Neural progenitor cell (in vitro differentiated cells): ENCODE measurements at places on chromosomes 11 and 22. TPM values are rescaled to one million over a fixed set of nuclear protein-coding genes. Genes with fewer than 3 reads are reported as not detected.
A peak's percentile ranks its signal among the peaks of the same experiment; 100 is the strongest.

The TMEM191B gene
- 0.46 TPM in 1 of 2 replicates, not detected in the other for total RNA-seq

The APOA5 gene
- total RNA-seq, result 0.25 TPM in 1 of 2 replicates, not detected in the other

The PNPLA3 gene
- 4.8 and 9.0 TPM in 2 replicates for total RNA-seq

The ROBO4 gene
- total RNA-seq, result not detected in 2 replicates

The OR52E8 gene
- 0.46 TPM in 1 of 2 replicates, not detected in the other for total RNA-seq

The OR2AG2 gene
- 0.25 and 0.36 TPM in 2 replicates for total RNA-seq

The ADM gene
- 3.8 and 8.5 TPM in 2 replicates for total RNA-seq

- H3K27ac ChIP-seq, result peak overlapping the region; percentile 95
- DNase-seq, result peak; percentile 7
- peaks cover 45% of the 10 kb centered on the region for H3K4me1 ChIP-seq
- H3K27me3 ChIP-seq, result no peaks in the 10 kb centered on the region
- peak overlapping the region; percentile 31 for H3K4me3 ChIP-seq
Measured at GRCh38 chr11:8671651-8672062, 10.8 kb downstream of the TRIM66 start.

- no peak overlapping the region for H3K4me3 ChIP-seq
- no peak overlapping the region for H3K27ac ChIP-seq
- H3K27me3 ChIP-seq, result no peaks in the 10 kb centered on the region
- no peaks in the 10 kb centered on the region for H3K4me1 ChIP-seq
- H3K36me3 ChIP-seq, result no peaks in the 10 kb centered on the region
Measured at GRCh38 chr11:2663915-2664314, 35.9 kb downstream of the KCNQ1OT1 start.

DNA sequence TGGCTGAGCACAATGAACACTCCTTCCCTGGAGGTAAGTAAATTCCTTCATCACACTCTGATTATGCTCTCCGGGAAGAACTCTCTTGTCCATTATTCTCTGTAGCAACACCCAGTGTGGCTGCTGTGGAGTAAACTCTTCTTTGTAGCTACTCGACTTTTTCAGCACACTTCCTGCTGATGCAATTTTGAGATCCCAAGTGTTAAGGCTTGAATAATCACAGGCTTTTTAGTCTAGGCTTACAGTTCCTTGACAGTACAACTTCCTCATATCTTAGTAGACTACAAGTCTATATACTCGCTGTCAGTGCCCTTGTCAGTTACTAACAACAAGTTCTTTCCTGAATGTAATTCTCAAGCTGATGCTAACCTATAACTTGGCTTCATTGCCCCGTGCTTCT is 301.8 kb upstream of the API5 start:
- DNase-seq, result no peak
- no peaks in the 10 kb centered on the region for H3K4me1 ChIP-seq
- H3K27me3 ChIP-seq, result no peaks in the 10 kb centered on the region
- H3K27ac ChIP-seq, result no peak overlapping the region

GRCh38 chr22:37133304-37134018 is 16.3 kb downstream of the IL2RB start:
- no peak overlapping the region for H3K4me3 ChIP-seq
- no peaks in the 10 kb centered on the region for H3K4me1 ChIP-seq
- H3K27ac ChIP-seq, result no peak overlapping the region
- H3K27me3 ChIP-seq, result no peaks in the 10 kb centered on the region
- no peak for DNase-seq

DNA sequence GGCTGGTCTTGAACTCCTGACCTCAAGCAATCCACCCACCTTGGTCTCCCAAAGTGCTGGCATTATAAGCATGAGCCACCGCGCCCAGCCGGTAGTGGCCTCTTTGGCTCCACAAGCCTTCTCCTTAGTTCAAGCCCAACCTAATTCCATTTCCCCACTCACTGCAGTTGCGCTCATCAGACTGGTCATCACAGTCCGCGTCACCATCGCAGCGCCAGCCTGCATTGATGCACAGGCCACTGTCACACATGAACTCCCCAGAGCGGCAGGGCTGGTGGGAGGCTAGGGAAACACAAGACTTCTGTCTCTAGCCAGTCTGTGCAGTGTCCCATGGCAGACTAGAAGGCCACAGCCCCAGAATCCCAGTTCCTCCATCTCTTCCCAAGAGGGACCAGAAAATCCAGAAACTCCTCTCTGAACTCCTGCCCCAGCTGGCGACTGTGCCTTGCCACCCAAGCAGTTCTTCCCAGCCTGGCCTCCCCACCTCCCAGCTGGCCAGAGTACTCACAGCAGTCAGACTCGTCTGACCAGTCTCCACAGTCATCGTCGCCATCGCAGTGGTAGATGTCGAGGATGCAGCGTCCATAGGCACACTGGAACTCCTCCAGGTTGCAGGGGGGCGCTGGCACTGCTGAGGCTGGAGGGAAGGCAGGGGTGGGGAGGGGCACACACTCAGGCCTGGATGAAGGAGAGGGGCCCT is 19.8 kb downstream of the LRP4 start:
- H3K4me1 ChIP-seq, result peaks cover under 1% of the 10 kb centered on the region
- no peak overlapping the region for H3K27ac ChIP-seq
- DNase-seq, result no peak
- no peaks in the 10 kb centered on the region for H3K27me3 ChIP-seq
- H3K4me3 ChIP-seq, result no peak overlapping the region

- H3K4me3 ChIP-seq, result no peak overlapping the region
- no peaks in the 10 kb centered on the region for H3K36me3 ChIP-seq
- DNase-seq, result no peak
- H3K27me3 ChIP-seq, result no peaks in the 10 kb centered on the region
- H3K4me1 ChIP-seq, result no peaks in the 10 kb centered on the region
Measured at GRCh38 chr11:15817001-15817400, 539.3 kb downstream of the SOX6 start.

DNA sequence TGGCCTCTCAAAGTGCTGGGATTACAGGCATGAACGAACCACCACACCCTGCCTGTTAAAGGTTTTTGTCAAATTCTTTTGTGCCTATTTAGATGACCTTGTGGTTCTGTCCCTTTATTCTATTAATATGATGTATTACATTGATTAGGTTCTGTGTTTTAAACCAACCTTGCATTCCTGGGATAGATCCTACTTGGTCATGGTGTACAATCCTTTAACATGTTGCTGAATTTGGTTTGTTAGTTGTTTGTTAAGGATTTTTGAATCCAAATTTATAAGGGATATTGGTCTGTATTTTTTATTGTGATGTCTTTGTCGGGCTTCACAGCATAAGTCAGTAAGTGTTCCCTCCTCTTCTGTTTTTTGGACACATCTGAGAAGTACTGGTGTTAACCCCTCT is 29.0 kb upstream of the CLDN5 start:
- H3K36me3 ChIP-seq, result no peaks in the 10 kb centered on the region
- H3K4me1 ChIP-seq, result no peaks in the 10 kb centered on the region
- no peaks in the 10 kb centered on the region for H3K27me3 ChIP-seq

- H3K4me3 ChIP-seq, result no peak overlapping the region
- no peaks in the 10 kb centered on the region for H3K27me3 ChIP-seq
- no peak for DNase-seq
- no peaks in the 10 kb centered on the region for H3K4me1 ChIP-seq
- H3K27ac ChIP-seq, result no peak overlapping the region
- no peaks in the 10 kb centered on the region for H3K36me3 ChIP-seq
Measured at GRCh38 chr11:36485298-36486002, 24.6 kb downstream of the TRAF6 start.

DNA sequence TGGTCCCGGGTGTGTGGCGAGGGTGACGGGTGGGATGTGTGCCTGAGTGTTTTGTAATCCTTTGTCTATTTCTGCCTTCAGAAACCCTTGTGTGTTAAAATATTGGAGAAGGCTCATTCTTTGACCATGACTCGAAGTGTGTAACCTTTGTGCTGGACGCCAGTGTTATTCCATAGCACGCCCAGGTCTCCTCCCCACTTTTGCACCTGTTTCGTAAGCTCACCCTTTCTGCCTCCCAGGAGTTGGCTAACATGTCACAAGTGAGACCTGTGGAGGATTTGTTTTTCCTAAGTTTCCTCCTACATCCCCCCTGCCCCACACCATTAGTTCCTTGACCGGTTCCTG is 382 bp downstream of the C11orf54 start:
- peaks cover 43% of the 10 kb centered on the region for H3K4me1 ChIP-seq
- DNase-seq, result peak; percentile 41

- no peak for DNase-seq
- peak overlapping the region; percentile 75 for H3K4me3 ChIP-seq
- no peaks in the 10 kb centered on the region for H3K27me3 ChIP-seq
- peaks cover 21% of the 10 kb centered on the region for H3K4me1 ChIP-seq
- H3K27ac ChIP-seq, result peak overlapping the region; percentile 46
Measured at GRCh38 chr22:38180841-38181452, 683 bp downstream of the PLA2G6 start.

DNA sequence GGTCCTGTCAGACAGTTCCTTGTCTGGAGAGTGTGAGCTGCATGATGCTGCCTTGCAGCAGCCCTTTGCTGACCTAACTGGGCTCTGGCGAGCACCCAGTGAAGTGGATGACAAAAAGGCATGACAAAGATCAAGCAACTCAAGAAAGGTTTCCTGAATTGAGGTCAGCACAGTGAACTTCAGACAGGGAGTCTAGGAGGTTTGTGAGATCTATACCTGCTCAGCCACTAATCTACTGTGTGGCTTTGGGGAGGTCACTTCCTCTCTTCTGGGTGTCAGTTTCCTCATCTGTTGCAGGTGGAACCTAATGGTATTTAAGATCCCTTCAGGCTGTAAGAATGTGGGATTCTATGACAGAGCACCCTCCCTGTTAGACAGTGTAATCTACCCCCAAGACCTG is 213.9 kb upstream of the NARS2 start:
- H3K4me1 ChIP-seq, result peaks cover 30% of the 10 kb centered on the region
- no peaks in the 10 kb centered on the region for H3K36me3 ChIP-seq
- H3K27me3 ChIP-seq, result no peaks in the 10 kb centered on the region

GRCh38 chr22:27412866-27413445 is 388.6 kb downstream of the MN1 start:
- H3K27ac ChIP-seq, result no peak overlapping the region
- no peak overlapping the region for H3K4me3 ChIP-seq
- no peaks in the 10 kb centered on the region for H3K36me3 ChIP-seq
- peaks cover 22% of the 10 kb centered on the region for H3K4me1 ChIP-seq
- H3K27me3 ChIP-seq, result no peaks in the 10 kb centered on the region
- no peak for DNase-seq

- peaks cover 25% of the 10 kb centered on the region for H3K4me1 ChIP-seq
- no peak overlapping the region for H3K4me3 ChIP-seq
- H3K36me3 ChIP-seq, result no peaks in the 10 kb centered on the region
- no peaks in the 10 kb centered on the region for H3K27me3 ChIP-seq
Measured at GRCh38 chr11:69446108-69446507, 35.4 kb upstream of the LINC01488 start.

DNA sequence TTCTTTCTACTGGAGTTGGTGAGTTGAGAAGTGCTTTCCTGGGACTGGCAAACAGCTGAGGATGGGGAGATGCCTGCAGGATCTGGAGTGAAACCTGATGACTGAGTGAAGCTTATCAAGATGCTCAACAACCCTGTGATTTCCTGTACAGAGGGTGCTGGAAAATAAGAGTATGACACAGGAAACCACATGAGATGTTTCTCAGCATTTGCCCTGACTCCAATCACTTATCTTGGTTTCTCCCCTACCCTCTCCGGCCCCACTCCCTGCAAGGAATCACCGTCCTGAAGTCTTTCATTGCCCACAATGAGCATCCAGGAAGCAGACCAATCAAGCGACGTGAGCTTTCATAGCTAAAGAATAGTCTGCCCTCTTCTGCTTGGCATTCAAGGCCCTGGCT is at the start of gene MRGPRX2:
Gene MRGPRX2, minus strand, starts transcription at position 89 of the 400 bp plus-strand sequence. CDS start 4,315 bp downstream, outside the sequence.
- H3K27me3 ChIP-seq, result no peaks in the 10 kb centered on the region
- no peak within 1 kb of the TSS for H3K4me3 ChIP-seq
- no peak for DNase-seq
- no peaks in the 10 kb centered on the region for H3K36me3 ChIP-seq

DNA sequence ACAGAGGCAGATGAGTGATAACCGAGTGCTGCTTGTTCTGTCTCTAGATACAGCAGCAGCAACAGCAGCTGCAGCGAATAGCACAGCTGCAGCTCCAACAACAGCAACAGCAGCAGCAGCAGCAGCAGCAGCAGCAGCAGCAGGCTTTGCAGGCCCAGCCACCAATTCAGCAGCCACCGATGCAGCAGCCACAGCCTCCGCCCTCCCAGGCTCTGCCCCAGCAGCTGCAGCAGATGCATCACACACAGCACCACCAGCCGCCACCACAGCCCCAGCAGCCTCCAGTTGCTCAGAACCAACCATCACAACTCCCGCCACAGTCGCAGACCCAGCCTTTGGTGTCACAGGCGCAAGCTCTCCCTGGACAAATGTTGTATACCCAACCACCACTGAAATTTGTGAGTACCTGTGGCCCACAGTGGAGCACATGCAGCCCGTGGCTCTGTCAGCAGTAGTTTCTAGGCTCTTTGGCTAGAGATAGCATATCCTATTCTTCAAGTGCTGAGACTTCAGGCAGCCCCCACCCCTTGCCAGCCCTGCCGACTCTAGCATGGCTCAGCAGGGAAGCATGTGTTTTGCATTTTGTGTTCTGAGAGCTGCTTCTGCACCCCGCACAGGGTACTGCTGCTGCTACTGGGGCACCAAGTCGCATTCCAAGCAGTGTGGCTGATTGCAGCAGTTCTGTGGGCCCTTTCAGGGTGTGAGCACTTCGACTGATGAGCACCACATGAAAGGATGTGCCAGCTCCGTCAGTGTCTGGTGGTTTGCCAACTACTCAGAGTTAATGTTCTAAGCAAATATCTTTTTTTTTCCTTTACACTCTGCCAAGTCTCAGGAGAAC is 59.2 kb downstream of the MED15 start:
- no peak overlapping the region for H3K4me3 ChIP-seq
- H3K27ac ChIP-seq, result no peak overlapping the region
- H3K27me3 ChIP-seq, result no peaks in the 10 kb centered on the region
- no peaks in the 10 kb centered on the region for H3K36me3 ChIP-seq

DNA sequence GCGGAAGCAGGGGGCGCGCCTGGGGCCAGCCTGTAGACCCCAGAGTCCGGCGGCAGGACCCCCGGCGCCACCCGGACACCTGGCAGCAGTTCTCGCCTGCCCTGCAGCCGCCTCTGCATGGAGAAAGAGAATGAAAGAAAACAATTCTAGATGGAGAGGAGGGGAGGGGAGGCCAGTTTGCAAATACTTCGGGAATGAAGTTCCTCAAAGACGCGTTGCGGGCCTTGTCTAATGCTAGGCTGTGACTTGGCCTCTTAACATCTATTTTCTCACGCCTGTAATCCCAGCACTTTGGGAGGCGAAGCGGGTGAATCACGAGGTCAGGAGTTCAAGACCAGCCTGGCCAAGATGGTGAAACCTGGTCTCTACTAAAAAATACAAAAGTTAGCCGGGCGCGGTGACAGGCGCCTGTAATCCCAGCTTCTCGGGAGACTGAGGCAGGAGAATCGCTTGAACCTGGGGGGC is 2.1 kb upstream of the BARX2 start:
- no peak overlapping the region for H3K27ac ChIP-seq
- H3K4me3 ChIP-seq, result peak overlapping the region; percentile 45
- H3K36me3 ChIP-seq, result no peaks in the 10 kb centered on the region
- H3K27me3 ChIP-seq, result peaks cover 100% of the 10 kb centered on the region

DNA sequence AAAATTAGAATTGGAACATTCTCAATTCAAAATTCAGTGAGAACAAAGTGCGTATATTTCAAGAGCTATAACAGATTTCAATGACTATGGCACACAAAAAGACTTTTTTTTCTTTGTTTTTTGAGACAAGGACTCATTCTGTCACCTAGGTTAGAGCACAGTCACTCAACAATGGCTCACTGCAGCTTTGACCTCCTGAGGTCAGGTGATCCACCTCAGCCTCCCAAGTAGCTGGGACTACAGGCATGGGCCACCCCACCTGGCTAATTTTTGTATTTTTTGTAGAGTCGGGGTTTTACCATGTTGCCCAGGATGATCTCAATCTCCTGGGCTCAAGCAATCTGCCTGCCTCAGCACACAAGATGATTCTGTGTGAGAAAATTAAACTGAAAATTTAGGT is 51.5 kb downstream of the PIK3C2A start:
- no peaks in the 10 kb centered on the region for H3K36me3 ChIP-seq
- H3K27ac ChIP-seq, result no peak overlapping the region
- H3K4me1 ChIP-seq, result no peaks in the 10 kb centered on the region
- no peaks in the 10 kb centered on the region for H3K27me3 ChIP-seq
- DNase-seq, result no peak
